ENCODE measurements at places on chromosomes 1 and 21. TPM values are rescaled to one million over a fixed set of nuclear protein-coding genes. Genes with fewer than 3 reads are reported as not detected.

The C1orf87 gene
- total RNA-seq: not detected

The COL16A1 gene
- total RNA-seq: 3.8 TPM

The DCDC2B gene
- total RNA-seq: not detected

The LRRIQ3 gene
- total RNA-seq: 1.3 TPM

Measured in liver (tissue), 10 donors.